HCT116 (cell line): ENCODE measurements at places on chromosomes 2 and 18. TPM values are rescaled to one million over a fixed set of nuclear protein-coding genes. Genes with fewer than 3 reads are reported as not detected.
A peak's percentile ranks its signal among the peaks of the same experiment; 100 is the strongest.

- H3K36me3 ChIP-seq = no peaks in the 10 kb centered on the region
- H3K4me1 ChIP-seq = no peaks in the 10 kb centered on the region
- H3K4me3 ChIP-seq = no peak overlapping the region
Measured at GRCh38 chr2:156464106-156464505, 27.9 kb downstream of the GPD2 start.

CENPA gene
- 45.8 TPM for total RNA-seq

DNA sequence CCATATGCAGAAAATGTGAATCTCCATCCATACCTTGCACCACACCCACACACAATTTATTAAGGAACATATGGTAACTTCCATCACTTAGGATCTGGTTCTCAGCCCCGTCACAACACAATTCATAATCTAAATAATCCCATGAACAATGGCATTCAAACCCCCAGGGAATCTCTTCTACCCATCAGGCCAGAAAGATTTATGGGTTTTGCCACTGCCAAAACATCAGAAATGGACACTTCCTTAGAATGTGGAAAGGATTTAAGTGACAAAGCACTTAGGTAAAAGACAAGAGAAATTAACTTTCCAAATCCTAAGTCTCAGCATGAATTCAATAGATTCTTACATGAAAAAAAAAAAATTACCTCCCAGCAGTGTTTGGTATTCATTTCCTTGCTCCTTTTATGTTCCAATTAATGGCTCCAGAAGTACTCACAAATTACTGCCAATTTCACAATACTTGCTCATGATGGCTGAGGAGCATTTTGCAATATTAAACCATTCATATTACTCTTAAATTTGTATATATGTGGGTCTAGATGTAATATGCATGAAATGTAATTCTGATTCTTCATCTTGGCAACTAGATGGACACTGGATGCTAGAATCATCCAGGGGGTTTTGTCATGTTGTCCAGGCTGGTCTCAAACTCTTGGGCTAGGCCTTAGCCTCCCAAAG, 56.5 kb upstream of the TMEM247 start:
- no peaks in the 10 kb centered on the region for H3K27me3 ChIP-seq
- H3K27ac ChIP-seq = no peak overlapping the region
- H3K36me3 ChIP-seq = no peaks in the 10 kb centered on the region

DNA sequence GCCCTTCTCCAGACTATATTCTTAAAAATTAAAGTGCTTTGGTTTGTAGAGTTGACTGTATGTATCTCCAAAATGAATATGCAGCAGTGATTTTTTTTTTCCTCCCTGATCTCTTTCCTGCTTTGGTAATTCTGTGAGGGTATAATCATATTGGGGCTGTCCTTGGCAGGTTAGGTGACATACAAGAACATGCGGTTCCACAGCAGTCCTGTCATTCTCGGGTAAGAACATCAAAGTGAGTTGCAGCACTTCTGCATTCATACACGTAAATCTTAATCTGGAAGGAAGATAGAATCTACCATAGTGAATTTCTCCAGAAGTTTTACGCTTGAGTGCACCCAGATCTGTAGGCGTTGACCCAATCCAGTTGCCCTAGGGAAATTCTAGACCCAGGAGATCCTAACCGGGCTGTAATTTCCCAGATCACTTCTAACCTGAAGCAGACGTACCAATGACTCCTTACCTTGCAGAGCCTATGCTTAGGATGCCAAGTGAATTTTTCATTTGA, 109.4 kb downstream of the PRPF40A start:
- H3K27ac ChIP-seq = no peak overlapping the region
- DNase-seq = no peak
- H3K4me3 ChIP-seq = no peak overlapping the region
- no peaks in the 10 kb centered on the region for H3K4me1 ChIP-seq
- no peaks in the 10 kb centered on the region for H3K27me3 ChIP-seq

KCNIP3 gene
- 3.1 TPM for total RNA-seq

GRCh38 chr2:182826064-182826463, 40.4 kb downstream of the FRZB start:
- DNase-seq = no peak
- H3K36me3 ChIP-seq = no peaks in the 10 kb centered on the region
- no peaks in the 10 kb centered on the region for H3K4me1 ChIP-seq
- H3K27ac ChIP-seq = no peak overlapping the region
- no peak overlapping the region for H3K4me3 ChIP-seq

DNA sequence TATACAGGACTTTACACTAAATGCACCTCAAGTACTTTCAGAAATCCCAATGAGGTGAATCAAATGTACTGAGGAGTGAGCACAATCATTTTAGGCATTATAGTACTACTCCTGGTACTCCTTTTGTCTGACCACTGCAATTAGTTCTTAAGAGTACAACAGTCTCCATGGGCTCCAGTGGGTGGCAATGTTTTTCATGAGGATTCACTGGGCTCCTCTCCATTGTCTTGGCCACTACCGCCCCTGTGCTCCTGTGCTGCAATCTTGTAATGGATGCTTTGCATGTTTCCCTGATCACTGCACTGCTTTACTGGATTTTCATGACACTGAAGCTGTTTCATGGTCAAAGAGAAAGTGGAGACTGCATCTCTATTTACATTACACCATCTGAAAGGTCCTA, 268.5 kb upstream of the ZSWIM2 start:
- no peaks in the 10 kb centered on the region for H3K27me3 ChIP-seq
- H3K4me1 ChIP-seq = no peaks in the 10 kb centered on the region
- DNase-seq = no peak
- H3K36me3 ChIP-seq = no peaks in the 10 kb centered on the region
- no peak overlapping the region for H3K4me3 ChIP-seq
- H3K27ac ChIP-seq = no peak overlapping the region

TPO gene
- not detected for total RNA-seq

DNA sequence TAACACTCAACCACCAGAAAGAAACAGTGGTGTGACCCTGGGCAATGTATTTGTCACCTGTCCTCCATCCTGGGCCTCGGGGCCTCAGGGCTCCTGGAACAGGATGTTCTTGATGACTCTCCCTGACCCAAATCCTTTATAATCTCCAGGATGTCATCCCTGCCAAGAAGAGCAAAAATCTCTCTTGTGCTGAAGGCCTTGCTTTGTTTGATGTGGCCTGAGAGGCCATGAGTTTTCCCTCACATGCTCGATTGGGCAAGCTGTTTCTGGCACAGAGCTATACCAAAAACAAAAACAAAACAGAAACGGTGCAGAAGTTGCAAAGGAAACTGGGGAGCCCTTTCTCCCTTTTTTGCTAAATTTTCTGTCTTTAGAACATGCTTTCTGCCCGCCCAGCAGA, 35.7 kb upstream of the ST3GAL5 start:
- no peaks in the 10 kb centered on the region for H3K27me3 ChIP-seq
- H3K4me1 ChIP-seq = peaks cover 4% of the 10 kb centered on the region; the same call in 1 of the 2 replicates

DNA sequence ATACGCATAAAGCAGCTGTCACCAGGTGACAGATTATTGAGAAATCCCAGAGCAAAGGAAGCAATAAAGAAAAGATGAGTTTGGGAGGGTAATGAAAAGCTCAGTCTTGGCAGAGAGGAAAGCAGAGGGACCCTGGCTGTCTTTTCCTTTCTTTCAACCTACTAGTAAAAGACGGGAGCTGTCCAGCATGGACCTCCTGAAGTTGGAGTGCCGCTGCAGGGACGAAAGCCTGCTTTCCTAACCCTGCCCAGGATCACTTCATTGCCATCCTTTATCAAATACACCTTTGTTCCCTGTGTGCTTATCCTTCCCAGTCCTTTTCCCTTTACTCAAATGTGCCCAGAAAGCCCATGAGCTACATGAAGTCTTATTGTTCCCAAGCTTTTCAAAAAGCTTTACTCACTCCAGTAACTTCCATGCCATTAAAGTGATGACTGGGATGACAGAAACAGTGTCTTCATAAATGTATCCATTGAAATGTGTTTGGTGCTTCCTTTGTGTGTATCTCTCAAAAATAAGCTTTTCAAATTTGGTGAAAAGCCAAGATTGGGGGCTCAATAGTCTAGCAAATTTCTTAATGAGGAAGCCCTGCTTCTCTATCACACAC, 3.7 kb upstream of the SPR start:
- peaks cover 9% of the 10 kb centered on the region for H3K4me1 ChIP-seq
- no peak overlapping the region for H3K27ac ChIP-seq
- no peaks in the 10 kb centered on the region for H3K36me3 ChIP-seq

MROH2A gene
- total RNA-seq = not detected

DNA sequence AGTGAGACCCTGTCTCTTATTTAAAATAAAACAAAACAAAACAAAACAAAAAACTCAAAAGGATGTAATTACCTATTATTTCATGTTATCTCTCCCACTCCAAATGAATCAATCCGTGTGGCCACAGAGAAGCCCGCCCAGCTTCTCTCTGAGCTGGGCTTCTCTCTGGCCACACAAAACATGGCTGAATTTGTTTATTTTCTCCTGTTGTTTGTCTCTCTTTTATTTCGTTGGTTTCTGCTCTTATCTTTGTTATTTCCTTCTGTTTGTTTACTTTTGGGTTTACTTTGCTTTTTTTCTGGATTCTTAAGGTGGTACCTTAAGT, 1.5 kb upstream of the TRABD2A start:
- no peaks in the 10 kb centered on the region; the same call in 1 of the 2 replicates for H3K27me3 ChIP-seq
- no peaks in the 10 kb centered on the region for H3K36me3 ChIP-seq
- peaks cover 5% of the 10 kb centered on the region; the same call in 1 of the 2 replicates for H3K4me1 ChIP-seq
- no peak for DNase-seq
- H3K4me3 ChIP-seq = peak overlapping the region; percentile 63
- no peak overlapping the region for H3K27ac ChIP-seq

DNA sequence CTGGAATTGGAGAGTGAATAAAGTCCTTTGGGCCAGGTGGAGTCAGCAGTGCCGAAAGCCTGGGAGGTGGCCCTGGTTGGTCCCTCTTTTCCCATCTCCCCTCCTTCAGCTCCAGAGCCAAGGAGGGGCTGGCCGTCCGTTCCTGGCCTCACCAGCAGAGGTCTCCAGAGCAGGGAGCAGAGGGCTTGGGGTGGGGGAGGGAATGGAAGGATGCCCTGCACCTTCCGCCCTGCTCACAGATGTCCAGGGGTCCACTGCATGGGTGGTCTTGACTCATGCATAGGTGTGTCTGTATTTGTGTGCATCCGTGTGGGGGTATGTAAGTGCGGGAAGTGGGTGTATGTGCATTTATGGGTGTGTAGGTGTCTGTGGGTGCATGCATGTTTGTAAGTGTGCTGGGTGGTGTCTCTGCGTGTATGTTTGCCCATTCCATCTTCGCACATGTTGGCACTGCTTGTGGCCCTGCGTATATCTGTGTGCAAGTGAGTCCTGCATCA, 201.8 kb downstream of the ZFP36L2 start:
- no peaks in the 10 kb centered on the region for H3K36me3 ChIP-seq
- DNase-seq = peak; percentile 12
- no peak overlapping the region for H3K27ac ChIP-seq
- 0 out of 2 replicates have a peak, but pooled peaks cover 2% of the 10 kb centered on the region for H3K27me3 ChIP-seq
- H3K4me1 ChIP-seq = no peaks in the 10 kb centered on the region
- no peak overlapping the region for H3K4me3 ChIP-seq

DNA sequence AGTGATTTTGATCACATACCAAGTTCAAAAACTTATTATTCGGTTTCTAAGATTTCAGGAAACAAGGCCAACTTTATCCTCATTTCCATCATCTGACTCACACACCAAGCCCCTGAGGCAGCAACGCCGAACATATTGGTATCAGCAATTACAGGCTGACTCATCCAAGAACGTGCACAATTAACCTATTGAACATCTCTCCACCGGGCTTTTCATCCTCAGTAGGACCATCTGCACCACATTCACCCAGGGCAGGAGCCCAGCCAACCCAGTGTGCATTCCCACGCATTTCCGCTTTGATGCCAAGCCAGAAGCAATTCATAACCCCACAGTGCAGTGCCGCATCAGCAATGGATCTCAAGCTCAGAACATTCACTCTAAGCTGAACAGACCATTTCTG, 52.9 kb downstream of the SCG2 start:
- no peaks in the 10 kb centered on the region for H3K36me3 ChIP-seq
- H3K27me3 ChIP-seq = no peaks in the 10 kb centered on the region
- peak overlapping the region; percentile 98 for H3K27ac ChIP-seq
- H3K4me1 ChIP-seq = peaks cover 78% of the 10 kb centered on the region

GRCh38 chr2:11773747-11774525, 27.5 kb downstream of the LPIN1 start:
- no peak overlapping the region for H3K4me3 ChIP-seq
- no peak for DNase-seq
- no peaks in the 10 kb centered on the region; the same call in 1 of the 2 replicates for H3K4me1 ChIP-seq
- H3K27ac ChIP-seq = no peak overlapping the region
- peaks cover 9% of the 10 kb centered on the region; the same call in 1 of the 2 replicates for H3K36me3 ChIP-seq

DNA sequence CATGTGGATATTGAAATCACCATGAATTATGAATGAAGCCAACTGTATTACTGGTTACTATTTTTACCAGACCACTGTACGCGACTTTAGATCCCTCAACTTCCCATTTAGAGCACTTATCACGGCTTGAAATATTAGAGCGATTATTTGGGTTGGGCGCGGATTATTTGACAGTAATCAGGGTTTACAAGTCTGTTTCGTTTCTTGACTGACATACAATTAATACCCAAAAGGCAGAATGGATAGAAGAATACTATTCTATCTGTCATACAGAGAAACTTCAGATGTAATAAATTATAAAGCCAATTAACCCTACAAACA, 496 bp upstream of the NAPG start:
- H3K4me1 ChIP-seq = peaks cover 17% of the 10 kb centered on the region
- no peak overlapping the region for H3K27ac ChIP-seq
- peak overlapping the region; percentile 79 for H3K4me3 ChIP-seq
- no peaks in the 10 kb centered on the region for H3K27me3 ChIP-seq
- no peak for DNase-seq

TLX2 gene
- not detected for total RNA-seq

- no peak within 1 kb of the TSS for H3K4me3 ChIP-seq
- no peaks in the 10 kb centered on the region for H3K27me3 ChIP-seq
- H3K27ac ChIP-seq = no peak within 1 kb of the TSS
Measured at GRCh38 chr2:240624950-240625621, at the start of gene GPR35. Gene GPR35 (plus strand): TSS chr2:240625480. CDS start chr2:240629953, 4,473 bp downstream.

PKDCC gene
- total RNA-seq = 0.84 TPM

CCL20 gene
- total RNA-seq = 0.30 TPM

DNA sequence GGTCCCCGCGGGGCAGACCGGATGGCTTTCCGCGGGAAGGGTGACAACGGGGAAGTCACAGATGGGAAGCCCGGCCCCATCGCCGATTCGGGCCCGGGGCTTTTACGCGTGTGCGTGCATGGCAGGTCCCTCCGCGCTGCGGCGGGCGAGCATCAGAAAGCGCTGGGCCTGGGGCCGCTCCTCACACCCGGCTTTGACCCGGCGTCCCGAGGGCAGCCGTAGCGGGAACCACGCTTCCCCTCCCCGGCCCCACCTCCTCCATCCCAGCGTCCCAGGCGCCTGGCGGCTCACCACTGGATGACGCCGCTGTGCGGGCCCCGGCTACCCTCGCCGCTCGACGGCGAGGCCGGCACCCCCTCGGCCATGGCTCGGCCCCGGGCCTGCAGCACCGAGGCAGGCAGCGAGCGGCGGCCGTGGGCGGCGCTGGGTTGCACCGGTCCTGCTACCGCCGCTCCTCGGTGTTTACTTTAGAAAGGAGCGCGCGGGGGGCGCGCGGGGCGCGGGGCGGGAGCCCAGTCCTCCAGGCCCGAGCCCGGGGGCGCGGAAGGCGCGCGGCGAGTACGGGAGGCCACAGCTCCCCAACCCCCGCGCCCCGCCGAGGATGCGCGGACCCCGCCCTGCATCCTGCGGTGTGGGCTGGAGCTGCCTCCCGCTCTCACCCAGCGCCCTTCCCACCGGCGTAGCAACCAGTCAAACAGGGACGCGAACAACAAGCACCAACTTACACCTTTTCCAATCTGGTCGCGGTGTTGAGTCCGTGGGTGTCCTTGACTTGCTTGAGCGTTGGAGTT, 806 bp downstream of the RFX8 start:
- no peak overlapping the region for H3K27ac ChIP-seq
- DNase-seq = no peak
- no peaks in the 10 kb centered on the region for H3K36me3 ChIP-seq
- no peaks in the 10 kb centered on the region for H3K4me1 ChIP-seq

UGT1A3 gene
- total RNA-seq = not detected

TSPYL6 gene
- not detected for total RNA-seq

DHRS9 gene
- total RNA-seq = 0.15 TPM
